ENCODE measurements at places on chromosomes 11 and 22.
A peak's percentile ranks its signal among the peaks of the same experiment; 100 is the strongest.

DNA sequence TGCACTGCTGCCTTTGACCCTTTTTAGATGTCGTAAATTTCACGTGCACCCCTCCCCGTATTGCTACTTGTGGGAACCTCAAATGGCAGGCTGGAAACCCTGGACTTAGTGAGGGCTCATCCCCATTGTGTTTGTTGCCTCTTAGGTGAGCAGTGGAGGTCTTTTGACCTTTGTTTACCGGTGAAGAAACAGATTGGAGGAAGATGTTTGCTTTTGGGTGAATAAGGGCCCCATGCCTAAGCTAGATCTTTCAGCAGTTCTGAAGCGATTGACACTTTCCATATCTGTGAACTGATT lies 782 bp downstream of the SMARCB1 start:
- peak; percentile 22 for ATAC-seq

GRCh38 chr11:114159802-114160632 lies 100.5 kb downstream of the ZBTB16 start:
- ATAC-seq, result peak; percentile 82

DNA sequence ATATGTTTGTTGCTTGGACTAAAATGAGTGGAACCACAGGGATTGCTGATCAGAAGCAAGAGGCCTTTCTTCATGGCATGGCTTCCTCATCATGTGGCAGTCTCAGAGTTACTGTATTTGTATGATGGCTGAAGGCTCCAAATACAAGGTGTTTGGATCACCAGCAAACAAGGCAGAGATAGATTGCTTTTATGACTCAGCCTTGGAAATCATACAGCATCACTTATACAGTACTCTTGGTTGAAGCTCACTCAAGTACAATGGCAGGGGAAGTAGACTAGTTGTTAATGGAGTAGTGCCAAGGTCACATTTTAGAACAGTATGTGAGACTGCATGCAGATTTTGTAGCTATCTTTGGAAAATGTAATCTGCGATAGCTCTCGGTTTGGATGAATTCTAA lies 16.6 kb downstream of the CAPRIN1 start:
- ATAC-seq, result peak; percentile 37

- ATAC-seq, result no peak
These were observed 127.0 kb downstream of the COMMD9 start for GRCh38 chr11:36162006-36162882.

GRCh38 chr11:134017511-134018430 lies 51.1 kb upstream of the JAM3 start:
- ATAC-seq, result no peak

- ATAC-seq, result no peak
These were observed 109.4 kb downstream of the MICAL2 start for GRCh38 chr11:12219757-12220156.

DNA sequence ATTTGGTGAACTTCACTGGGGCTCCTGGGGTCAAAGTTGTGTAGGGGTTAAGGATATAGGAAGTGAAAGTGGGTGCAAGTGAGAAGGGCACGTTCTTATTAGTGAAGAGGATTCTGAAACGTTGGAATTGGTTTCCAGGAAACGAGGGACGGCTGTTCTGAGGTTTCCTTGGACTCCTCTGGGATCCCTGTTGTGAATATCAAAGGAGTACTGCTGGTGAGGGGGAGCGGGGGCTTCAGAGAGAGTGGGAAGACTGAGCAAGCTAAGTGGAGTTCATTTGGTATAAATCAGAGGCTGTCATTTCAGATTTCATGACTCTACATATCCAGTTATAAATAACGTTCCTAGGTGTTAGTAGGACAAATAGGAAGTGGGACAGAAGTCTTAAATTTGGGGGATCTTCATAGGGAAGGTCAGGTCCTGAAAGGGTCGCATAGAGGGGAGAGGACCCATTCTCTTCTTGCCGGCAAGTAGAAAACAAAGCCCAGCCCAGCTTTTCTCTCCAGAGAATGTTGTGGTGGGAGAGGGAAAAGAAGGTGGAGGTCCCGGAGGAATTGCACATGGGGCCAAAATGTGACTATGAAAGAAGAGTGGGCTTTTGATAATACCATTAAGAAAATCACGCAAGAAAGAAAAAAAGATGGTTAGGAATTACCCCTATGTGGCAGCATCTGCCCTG lies 1.1 kb upstream of the NELL1 start:
- ATAC-seq, result no peak

- no peak for ATAC-seq
These were observed 17.1 kb upstream of the MED17 start for GRCh38 chr11:93767018-93767417.

DNA sequence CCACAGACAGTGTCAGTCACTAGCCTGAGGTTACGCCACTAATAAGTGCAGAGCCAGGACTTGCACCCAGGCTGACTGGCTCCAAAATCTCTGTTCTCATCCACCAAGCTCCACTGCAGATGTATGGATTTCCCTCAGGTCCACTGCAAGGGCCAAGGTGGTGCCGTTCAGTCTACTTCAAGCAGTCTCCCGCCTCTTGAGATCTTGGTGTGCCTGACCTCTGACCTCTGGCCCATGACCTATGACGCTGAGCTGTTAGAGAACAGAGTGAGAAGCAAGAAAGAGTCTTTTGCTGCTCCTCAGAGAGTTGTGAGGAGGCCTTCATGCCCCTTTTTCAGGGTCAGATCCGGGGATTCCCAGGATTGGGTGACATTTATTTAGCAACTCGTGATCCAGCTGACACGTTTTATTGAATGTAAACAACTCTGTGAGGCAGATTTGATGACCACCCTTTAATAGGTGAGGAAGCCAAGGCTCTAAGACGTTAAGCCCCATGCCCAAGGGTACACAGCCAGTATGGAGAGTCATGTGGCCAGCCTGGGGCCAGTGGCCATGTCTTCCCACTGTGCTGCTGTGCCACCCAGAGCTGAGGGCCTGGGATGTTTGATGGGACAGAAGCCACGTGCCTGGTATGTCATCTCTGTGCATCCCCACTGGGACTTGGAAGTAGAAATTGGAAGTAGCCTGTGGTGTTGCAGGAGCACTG lies 25.2 kb downstream of the DCPS start:
- no peak for ATAC-seq
